ENCODE measurements at places on chromosomes 13 and 19.

GRCh38 chr13:101757446-101758039 is 305.1 kb downstream of the ITGBL1 start:
- peak; percentile 29 for DNase-seq

DNA sequence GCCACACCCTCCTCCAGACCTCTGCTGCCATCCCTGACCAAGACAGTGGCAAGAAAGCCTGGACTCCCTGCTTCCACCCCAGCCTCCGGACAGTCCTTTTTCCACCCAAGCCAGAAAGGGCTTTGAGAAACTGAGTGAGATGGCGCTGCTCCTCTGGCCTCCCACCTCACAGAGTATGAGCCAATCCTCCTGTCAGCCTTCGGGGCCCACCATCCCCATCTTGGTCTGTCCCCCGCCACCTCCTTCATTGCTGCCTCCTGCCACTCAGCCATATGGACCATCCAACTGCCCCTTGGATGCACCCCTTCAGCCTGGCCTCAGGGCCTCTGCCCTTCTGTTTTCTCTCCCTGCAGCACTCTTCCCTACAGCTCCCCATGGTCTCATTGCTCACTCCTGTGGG is 125.7 kb downstream of the CRYL1 start:
- no peak for DNase-seq

DNA sequence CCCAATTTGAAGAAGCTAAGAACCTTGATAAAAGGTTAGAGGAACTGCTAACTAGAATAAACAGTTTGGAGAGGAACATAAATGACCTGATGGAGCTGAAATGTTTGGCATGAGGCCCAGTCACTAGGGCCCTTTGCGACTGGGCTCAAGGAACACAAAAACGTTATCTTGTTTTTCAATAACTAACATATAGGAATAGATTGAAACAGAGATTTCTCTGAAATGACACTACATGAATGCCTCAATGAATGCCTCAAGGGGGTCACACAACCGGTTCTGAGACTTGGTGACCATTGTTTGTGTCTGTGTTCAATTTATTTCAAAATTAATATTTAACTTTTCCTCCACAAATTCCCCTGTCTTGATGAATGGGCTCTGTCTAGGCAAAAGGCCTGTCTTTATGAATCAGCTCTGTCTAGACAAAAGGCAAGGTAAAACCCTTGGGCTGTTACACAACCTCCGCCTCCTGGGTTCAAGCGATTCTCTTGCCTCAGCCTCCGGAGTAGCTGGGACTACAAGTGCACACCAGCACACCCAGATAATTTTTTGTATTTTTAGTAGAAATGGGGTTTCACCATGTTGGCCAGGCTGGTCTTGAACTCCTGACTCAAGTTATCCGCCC is 932 bp upstream of the ZNF486 start:
- no peak for DNase-seq

- DNase-seq = no peak
These were observed 29.0 kb downstream of the ZNF627 start for GRCh38 chr19:11626252-11626651.

DNA sequence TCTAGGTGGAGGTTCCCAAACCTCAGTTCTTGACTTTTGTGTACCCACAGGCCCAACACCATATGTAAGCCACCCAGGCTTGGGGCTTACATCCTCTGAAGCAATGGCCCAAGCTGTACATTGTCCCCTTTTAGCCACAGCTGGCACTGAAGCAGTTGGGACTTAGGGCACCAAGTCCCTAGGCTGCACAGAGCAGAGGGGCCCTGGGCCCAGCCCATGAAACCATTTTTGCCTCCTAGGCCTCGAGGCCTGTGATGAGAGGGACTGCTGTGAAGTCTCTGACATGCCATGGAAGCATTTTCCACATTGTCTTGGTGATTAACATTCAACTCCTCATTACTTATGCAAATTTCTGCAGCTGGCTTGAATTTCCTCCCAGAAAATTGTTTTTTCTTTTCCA is 30.2 kb downstream of the ING1 start:
- DNase-seq = no peak

DNA sequence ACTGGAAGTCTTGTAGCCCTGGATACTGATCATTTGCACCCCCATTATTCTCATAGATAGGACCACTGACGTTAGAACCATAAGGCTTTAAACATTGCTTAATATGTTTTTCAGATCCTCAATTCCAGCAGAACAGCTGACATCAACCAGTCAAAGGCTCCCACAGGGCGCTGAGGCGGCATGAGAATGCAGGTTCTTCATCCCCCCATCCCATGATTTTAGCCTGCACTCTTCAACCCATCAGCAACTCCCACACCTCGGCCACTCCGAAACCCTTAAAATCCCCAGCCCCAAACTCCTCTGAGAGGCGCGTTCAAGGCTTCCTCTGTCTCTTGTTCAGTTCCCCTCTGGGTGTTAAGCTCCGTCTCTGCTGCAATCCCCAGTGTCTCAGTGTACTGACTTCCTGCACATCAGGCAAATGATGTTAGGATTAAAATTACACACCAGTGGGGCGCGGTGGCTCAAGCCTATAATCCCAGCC is 24.3 kb upstream of the LAMP1 start:
- no peak for DNase-seq

DNA sequence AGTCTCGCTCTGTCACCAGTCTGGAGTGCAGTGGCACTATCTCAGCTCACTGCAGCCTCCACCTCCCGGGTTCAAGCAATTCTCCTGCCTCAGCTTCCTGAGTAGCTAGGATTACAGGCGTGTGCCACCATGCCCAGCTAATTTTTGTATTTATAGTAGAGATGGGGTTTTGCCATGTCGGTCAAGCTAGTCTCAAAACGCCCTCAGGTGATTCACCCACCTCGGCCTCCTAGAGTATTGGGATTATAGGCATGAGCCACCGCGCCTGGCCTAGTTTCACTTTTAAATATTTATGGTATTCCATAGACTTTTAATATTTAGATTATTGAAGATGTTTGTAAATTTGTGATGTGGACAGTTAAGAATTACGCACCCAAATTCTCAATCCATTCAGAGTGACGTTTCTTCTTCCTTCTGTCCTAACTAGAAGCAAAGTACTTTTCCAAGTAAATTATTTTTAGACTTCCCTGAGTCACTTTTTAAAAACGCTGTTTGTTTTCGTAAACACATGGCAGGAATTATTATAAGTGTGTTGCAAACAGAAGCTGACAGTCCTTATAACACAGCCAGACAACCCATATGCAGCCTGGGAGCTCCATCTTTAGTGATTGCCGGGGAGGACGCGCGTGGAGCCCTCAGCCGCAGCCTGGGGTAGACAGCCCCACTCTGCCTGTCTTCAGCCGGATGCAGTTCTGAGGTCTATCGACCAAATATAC is 131.7 kb downstream of the ATP11A start:
- DNase-seq = no peak

DNA sequence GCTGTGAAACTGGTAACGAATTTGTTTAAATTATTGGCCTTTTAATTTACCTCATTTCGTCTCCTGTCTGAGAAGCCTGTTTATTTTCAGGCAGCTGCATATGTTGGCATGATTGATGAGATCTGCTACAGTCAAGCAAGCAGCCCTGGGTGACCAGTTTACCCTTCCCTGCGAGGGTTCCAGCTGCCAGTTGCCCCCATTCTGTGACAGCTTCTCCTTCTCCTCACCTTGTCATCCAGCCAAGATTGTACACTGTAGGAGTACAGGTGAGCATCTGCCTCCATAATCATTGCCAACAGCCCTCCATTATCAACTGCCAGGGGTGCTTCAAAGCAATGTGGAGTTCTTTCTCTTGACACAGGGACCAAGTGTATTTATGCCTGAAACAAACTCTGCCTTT is 1979.9 kb upstream of the PRR20A start:
- DNase-seq = no peak

All from iPS-NIHi11 (cell line).